ENCODE measurements at places on chromosomes 6 and 20.

GRCh38 chr6:16402581-16402900 lies 164.2 kb downstream of the GMPR start:
- DNase-seq: no peak

DNA sequence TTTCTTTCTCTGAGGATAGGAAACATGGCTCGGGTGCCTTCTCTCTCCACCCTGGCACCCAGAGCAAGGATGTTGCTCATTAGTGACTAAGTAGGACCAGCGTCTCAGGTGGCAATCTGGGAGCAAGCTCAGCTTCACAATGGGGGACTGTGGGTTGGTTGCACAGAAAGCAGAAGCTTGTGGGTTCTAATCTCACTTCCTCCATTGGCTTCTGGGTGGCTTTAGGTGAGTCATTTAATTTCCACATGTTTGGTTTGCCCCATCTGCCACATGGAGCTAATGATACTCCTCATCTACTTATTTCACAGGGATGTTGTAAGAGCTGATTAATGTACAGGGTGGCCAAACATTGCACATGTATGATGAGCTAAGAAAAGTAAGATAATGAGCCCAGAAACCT lies 54.8 kb upstream of the AKIRIN2 start:
- DNase-seq: peak; percentile 5

GRCh38 chr6:79713701-79714322 lies 82.7 kb downstream of the SH3BGRL2 start:
- DNase-seq: peak; percentile 20

DNA sequence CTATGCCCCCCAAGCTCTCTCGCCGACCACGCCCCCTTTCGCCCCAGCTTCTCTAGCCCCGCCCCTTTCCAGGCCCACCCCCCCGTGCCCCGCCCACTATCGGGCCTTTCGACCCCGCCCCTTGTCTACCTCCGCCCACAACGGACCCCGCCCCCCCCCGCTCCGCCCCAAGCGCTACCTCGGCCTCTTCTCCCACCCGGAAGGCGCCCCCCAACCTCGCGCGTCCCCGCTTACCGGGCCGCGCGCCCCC lies 200 bp downstream of the ZBTB22 start:
- DNase-seq: no peak

DNA sequence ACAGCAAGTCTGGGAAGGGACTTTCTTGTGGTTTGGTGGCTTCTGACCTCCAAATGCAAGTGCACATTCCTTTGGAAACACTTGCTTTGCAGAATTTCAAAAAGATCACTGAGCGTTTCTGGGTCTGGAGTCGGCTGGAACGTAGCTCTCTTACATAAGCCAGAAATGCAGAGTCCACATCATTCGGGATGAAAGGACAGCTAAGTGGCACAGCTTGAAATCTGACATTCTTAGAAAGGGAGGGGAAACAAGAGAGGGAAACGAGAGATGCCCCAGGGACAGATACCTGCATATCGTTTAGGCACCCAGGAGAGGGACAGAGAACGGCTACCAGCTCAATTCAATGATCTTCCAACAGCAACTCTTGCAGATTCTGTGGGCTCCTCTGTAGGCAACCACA lies 118.7 kb downstream of the NFATC2 start:
- DNase-seq: no peak

DNA sequence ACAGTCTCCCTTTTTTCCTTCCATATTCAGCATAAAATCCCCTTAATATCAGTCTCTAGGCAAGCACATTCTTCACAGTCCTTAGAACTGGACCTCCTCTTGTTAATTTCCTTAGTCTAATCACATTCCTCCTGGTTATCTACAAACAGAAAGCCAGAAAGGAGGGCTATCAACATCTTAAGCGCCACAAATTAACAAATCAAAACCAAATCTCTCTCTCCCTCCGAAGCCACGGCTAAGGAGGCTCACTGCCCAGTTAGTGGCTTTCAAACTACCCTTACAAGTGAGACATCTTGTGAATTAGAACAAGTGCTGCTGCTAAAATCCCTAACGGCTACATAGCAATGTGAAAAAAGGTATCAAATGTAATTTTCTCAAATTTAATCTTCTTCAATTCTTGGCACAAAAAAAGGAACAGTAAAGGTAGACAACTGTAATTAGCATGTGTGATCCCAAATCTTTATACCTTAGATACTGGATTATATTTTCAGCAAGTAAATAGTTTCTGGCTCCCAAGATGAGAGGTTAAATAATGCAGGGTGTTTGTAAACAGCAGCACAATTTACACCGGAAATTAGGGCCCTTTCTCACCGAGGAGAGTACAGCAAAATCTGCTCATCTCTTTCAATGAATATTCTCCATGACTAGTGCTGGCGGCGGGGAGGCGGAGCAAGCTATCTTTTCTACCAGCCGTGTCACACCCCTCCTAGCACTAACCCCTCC lies 1.4 kb upstream of the TRIM39 start:
- peak; percentile 82 for DNase-seq

Data from stimulated activated CD8-positive, alpha-beta memory T cell treated with anti-CD3 and anti-CD28 coated beads, Interleukin-7, amount 100 ng/mL, for 4 hours (primary cell).